ENCODE measurements at places on chromosomes 13 and 19.

- no peak for DNase-seq
Observed at GRCh38 chr19:49339301-49340068, 4.3 kb downstream of the CD37 start.

DNA sequence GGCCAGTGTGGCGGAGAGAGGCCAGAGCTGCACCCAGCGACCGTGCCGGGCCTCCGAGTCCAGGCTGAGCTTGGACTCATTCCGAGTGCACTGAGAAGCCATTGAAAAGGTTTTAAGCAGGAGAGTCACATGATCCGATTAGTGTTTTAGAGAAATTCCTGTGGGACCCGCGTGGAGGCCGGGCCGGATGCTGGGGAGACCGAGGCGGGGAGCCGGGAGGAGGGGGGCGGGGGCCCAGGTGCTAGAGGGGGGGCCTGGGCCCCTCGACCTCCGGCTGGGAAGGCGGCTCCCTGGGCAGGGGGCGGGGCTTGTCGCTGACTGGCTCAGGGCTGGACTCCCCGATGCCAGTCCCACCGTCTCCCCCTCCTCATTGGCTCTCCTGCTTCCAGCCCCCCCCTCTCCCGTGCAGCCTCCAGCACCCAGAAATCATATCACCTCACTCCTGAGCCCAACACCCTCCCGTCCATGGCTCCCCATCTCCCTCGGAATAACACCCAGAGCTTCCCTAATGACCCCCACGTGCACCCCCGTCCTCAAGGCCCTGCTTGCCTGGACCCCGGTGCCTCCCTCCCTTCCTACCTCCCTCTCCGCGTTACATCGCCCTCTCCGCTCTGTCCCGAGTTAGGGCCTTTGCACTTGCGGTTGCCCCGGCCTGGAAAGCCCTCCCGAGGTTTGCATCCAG lies 5.2 kb upstream of the ZNF579 start:
- peak; percentile 73 for DNase-seq

- DNase-seq: no peak
Observed at GRCh38 chr13:62377838-62378237, 962.2 kb upstream of the PCDH20 start.

DNA sequence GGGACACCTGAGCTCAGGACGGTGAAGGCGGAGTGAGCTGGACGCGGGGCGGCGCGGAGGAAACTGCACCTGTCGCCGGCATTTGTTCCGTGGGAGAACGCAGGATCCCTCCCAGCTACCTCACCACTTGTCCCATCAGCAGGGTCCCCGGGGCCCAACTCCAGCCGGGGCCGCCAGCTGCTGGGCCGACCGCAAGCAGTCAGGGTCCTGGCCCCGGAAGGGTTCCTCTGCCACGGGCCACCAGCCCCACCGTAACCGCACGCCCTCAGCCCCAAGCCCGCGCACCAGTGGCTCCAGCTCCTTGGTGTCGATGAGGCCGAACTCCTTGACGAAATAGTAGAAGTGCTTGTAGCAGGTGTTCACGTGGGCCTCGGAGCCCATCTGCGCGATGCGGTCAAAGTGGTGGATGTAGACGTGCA lies 19.6 kb downstream of the MOB3A start:
- no peak for DNase-seq

- no peak for DNase-seq
Observed at GRCh38 chr13:25231517-25231916, 55.8 kb downstream of the MTMR6 start.

GRCh38 chr13:98443800-98444325 lies 133.0 kb downstream of the STK24 start:
- no peak for DNase-seq

- DNase-seq: no peak
Observed at GRCh38 chr13:77580748-77581147, 45.2 kb downstream of the SCEL start.

- peak; percentile 44 for DNase-seq
Observed at GRCh38 chr19:13104848-13105711, 2.4 kb upstream of the LYL1 start.

DNA sequence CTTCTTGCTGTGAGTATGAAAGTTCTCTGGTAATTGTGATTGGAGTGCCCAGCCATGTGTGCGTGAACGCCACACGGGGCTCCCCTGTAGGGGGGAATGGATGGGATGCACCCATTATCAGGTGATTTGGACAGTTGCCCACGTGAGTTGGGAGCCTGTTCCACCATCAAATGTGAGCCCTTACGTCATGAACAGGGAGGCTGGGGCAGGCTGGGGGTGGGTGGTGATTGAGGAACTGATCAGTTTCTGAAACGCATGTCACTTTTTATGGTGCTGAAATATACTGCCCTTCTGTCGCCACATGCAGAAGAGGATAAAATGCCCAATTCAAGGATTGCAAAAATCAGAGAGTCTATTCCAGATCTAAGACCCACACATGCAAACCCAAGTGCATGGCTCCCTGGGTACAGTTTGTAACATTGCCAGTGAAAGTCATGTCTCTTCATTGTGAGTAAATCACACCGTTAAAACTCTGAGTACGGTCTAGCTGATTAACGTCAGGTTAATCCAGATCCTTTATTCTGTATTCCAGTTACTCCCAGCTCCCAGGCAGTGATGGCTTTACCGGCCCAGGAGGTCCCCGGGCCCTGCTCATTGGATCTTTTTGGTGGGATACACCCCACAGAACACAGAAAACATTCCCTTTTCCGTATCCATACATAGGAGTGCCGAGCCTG lies 90.2 kb downstream of the RAB20 start:
- DNase-seq: no peak

GRCh38 chr19:29851769-29852521 lies 40.2 kb downstream of the CCNE1 start:
- DNase-seq: peak; percentile 56

- no peak for DNase-seq
Observed at GRCh38 chr19:49152119-49152550, 3.1 kb downstream of the HRC start.

GRCh38 chr19:32186542-32187330 lies 158.7 kb upstream of the ZNF507 start:
- DNase-seq: no peak

DNA sequence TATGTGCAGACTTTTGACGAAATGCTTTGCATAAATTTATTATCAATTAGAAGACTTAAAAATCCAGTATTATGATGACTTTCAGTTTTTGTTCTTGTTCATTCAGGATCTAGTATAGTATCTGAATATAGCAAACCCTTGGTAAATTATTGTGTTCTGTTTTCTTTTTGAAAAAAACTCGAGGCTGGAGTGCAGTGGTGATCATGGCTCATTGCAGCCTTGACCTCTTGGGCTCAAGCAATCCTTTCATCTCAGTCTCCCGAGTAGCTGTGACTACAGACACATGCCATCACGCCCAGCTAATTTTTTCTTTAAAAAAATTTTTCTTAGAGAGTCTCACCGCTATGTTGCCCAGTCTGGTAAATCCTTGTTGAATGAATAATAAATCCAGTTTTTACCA lies 4.6 kb downstream of the FARP1 start:
- no peak for DNase-seq

GRCh38 chr13:69168436-69168835 lies 939.2 kb upstream of the ATXN8OS start:
- no peak for DNase-seq

DNA sequence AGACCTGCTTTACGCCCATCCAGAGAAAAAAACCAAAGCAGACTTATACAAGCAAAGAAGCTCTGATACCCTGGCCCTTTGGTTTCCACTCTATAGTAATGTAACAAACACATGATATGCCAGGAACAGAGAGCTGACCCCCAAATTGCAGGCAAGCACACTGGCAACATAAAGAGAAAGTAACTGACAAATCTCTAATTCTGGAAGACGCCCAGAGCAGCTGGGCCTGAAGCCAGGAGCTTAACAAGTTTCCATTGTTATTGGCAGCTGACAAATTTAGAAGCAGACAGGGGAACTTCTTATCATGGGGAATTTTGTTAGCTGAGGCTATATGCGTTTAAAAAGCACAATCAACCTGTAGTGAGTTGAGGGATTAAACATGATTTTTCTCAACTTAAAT lies 158.0 kb downstream of the DLEU7 start:
- DNase-seq: no peak

DNA sequence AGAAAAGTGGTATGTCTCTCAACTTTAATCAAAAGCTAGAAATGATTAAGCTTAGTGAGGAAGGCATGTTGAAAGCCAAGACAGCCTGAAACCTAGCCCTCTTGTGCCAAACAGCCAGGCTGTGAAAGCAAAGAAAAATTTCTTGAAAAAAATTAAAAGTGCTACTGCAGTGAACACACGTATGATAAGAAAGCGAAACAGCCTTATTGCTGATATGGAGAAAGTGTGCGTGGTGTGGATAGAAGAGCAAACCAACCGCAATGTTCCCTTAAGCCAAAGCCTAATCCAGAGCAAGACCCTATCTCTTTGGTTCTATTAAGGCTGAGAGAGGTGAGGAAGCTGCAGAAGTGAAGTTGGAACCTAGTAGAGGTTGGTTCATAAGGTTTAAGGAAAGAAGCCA lies 96.4 kb downstream of the ZDHHC20 start:
- DNase-seq: no peak

- no peak for DNase-seq
Observed at GRCh38 chr19:31963746-31964145, 381.7 kb upstream of the ZNF507 start.

GRCh38 chr19:22617614-22618320 lies 16.4 kb upstream of the ZNF492 start:
- no peak for DNase-seq

- DNase-seq: peak; percentile 80
Observed at GRCh38 chr19:48419158-48419920, 25.9 kb downstream of the GRIN2D start.

- DNase-seq: no peak
Observed at GRCh38 chr19:16203256-16204004, 5.7 kb downstream of the AP1M1 start.

DNA sequence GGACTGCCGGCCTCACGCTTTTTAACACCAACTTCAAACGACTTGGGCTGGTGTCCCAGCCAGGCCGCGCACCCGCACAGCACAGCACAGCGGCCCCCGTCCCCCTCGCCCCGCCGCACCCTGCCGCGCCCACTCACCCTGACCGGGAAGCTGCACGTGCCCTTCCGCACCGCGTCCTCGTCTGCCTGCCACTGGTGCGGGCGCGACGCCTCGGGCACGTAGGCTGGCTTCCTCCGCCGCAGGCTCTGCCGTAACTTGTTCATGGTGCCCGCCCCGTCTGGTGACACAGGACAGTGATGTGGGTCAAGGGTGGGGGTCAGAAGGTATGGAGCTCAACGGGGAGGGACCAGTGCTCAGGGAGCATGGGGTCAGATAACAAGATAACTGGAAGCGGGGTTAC lies 6.2 kb downstream of the NUMBL start:
- DNase-seq: no peak

DNA sequence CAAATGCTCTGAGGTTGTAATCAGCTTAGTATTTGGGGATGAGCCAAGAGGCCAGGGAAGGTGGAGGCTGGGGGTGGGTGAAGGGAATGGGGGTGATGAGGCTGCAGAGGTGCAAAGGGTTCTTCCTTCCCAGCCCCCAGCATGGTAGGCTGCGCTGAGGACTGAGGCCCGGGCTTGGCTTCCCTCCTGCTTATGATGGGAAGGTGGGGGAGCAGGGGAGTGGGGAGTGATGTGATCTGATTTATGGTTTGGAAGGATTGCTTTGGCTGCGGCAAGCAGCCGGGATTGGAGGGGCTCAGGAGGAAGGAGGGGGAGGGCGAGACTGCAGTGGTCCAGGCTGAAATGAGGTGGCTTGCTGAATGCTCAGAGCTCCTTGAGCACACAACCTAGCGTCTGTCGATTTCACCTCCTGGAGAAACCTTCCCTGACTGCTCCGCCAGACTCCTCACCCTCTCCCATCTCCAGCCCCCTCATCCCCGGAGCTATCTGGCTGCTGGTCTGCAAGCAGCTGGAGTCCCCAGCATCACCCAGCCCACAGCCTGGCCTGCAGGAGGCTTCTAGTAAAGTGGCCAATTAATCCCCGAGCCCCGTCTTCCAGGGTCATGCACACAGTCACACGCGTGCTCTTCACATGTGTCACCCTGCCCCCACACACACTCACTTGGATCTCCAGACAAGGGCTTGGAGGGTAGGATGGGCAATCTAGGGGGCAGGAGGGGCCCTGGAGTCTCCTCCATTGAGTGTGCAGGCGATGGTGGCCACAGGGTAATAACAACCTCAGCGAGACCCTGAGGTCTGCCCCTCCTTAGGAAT lies 757 bp upstream of the CLEC11A start:
- DNase-seq: no peak

- no peak for DNase-seq
Observed at GRCh38 chr13:44887515-44887914, 101.8 kb downstream of the NUFIP1 start.

DNA sequence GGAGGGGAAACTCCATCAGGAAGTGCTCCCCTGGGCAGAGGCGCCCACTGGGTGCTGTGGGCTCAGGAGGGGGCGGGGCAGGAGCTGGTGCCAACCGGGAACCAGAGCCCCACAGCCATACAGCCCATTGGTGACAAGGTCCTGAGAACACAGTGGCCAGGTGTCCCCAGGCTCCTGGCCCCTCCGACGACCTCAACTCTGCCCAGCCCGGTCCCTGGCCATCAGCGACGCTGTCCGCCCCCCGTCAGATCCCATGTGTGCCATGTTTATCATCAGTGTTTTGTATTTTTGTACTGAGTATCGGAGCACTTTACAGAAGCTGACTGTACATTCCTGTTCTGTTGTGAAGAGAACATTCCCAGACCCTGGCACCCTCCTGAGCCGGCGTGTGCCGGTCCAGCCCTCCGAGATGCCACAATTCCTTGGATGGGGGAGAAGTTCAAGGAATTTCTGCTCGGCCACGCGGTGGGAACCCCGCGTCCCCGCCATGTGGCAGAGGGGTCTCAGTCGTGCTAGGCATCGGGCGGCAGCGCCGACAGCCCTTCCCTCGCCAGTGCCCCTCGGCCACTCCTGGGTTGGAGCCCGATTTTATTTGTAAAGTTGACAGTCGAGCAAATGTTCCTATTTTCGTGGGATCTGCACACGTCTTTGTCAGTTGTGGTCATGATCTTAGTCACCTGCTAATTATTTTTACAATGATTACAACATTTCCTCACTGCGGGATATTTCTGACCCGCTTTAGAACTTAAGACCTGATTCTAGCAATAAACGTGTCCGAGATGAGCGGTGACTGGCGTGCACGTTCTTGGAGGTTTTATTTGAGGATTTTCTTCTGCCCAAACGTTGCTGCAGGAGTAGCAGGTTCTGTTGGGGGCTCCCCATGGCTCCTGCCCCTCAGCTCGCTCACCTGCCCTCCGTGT lies 16.9 kb downstream of the PEX11G start:
- DNase-seq: no peak

GRCh38 chr19:29758863-29759262 lies 43.8 kb upstream of the C19orf12 start:
- no peak for DNase-seq

- no peak for DNase-seq
Observed at GRCh38 chr19:27652281-27652680, 1560.7 kb downstream of the UQCRFS1 start.

GRCh38 chr19:51507640-51508058 lies 6.0 kb upstream of the SIGLEC12 start:
- no peak for DNase-seq

GRCh38 chr13:31638577-31638976 lies 100.7 kb upstream of the RXFP2 start:
- DNase-seq: no peak

Data from stimulated activated CD4-positive, alpha-beta T cell treated with anti-CD3 and anti-CD28 coated beads, Interleukin-15, amount 100 ng/mL, for 24 hours (primary cell).